ENCODE measurements at places on chromosomes 1 and 21.
A peak's percentile ranks its signal among the peaks of the same experiment; 100 is the strongest.

DNA sequence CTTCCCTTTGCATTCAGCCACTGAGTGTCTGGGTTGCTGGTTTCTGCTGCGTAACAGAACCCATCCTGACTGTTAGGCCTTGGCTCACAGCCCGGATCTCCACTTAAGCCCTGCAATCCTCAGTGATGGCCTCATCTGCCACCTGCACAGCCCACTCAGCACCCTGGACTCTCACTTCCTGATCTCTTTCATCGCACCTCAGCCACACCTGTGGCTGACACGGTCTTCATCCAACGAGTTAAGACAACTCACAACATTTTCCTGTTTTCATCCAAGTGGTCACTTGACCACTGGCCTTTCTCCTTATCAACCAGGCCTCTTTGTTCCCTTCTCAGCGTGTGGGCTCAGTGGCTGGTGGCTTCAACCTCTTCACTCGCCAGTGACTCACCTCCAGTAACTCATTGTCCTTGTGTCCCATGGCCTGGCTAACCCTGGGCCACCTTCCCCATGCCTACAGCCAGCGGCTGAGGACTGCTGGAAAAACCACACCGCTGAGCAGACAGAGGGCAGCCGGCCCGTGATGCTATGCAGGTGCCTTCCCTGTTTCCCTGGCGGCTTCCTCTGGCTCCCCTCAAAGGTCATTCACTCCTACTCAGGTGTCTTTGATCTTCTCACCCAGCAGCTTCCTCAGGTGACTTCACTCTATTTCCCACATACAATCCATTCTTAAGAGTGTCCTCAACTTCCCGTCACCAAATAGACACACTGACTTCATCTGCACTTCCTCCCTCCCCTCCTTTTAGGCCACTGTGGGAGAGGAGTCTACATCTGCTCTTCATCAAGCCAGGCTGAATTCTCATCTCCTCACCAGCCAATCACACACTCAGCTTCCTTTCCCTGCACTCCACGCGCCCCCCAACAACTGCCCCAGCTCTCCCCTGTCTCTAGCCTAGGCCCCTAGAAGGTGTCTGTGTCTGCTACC lies 19.9 kb upstream of the EDN2 start:
- peak; percentile 85 for DNase-seq

DNA sequence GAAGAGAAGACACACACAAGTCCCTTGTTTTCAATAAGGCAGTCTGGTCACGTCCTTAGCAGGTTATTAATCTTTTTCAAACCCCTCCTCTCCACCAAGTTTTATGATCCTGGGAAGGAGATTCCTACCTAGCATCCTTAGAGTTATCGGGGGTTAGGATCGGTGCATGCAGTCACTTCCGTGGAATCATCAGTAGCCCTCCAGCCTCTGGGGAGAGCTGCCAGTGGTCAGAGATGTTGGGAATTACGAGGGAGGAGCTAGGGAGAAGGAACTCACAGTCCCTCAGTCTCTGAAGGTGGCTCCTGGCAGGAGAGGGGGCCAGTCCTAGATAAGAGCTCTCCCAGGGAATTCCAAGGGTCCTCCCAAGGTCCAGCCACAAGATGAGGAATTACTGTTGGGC lies 57.7 kb upstream of the ATP5PO start:
- DNase-seq, result no peak

DNA sequence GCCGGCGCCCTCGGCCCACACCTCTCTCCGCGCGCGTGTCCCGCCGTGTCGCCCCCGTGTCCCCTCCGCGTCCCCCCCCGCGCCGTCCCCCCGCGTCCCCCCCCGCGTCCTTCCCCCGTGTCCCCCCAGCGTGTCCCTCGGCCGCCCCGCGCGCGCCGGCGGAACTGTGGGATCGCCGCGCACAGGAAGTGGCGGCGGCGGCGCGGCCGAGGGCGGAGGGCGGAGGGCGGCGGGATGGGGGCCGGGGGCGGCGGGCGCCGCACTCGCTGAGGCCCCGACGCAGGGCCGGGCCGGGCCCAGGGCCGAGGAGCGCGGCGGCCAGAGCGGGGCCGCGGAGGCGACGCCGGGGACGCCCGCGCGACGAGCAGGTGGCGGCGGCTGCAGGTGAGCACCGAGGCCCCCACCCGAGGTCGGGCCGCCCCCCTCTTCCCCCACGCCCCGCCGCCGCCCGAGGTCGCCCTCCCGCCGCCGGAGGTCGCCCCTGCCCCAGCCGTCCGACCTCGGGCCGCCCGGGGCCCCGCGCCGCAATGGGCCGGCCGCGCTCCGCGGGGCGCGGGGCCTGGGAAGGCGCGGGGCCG lies at the start of gene AGPAT3:
Gene AGPAT3, plus strand, starts transcription at position 262 of the 578 bp plus-strand sequence. CDS start 94,459 bp downstream, outside the sequence.
- no peak for DNase-seq

DNA sequence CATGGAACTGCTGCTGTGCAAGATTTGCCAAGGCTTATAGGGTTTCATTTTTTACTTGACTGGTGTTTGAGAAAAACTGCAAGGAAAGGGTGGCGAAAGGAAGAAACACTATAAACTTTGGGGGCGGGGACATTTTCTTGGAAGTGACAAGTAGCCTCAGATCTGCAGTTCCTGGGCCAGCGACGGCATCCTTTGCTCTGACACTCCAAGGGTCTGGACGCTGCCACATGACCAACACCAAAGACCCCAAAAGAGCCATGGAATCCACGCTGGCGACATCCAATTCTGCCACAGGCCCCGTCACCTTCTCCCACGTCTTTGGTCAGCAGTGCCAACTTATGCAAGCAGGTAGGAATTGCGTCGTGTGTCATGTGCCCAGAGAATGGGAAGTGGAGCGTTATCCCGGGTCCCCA lies 193.4 kb downstream of the PRDM2 start:
- no peak for DNase-seq

DNA sequence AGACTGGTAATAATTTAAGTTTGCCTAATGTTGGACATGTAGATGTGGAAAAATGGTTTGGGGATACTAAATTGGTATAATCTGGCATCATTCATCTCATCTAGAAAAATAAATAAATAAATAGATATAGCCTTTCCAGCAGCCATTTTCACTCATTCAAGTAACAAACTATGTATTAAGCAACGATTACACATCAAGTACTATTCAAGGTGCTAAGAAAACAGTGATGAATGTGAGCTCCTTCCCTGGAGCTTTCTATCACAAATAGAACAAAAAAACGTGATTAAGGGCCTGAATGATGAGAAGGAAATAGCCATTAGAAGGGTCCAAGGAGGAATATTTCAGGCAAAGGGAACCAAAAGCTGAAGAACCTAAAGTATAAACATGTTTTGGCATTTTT lies 37.1 kb downstream of the STIL start:
- no peak for DNase-seq

DNA sequence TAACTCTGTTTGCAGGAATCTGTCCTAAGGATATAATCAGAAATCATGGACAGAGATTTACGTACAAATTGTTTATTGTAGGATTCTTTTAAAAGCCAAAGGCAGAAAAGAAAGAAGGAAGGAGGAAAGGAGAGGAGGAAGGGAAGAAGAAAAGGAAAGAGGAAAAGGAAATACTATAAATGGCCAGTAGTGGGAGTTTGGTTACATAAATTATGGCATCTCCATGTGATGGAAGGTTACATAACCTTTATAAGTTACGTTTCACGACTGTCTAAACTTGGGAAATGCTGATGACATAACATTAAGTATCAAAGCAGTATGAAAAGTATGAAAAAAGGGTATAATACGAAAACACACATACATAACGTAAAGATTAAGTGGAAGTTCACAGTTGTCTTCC lies 39.0 kb downstream of the SMYD2 start:
- DNase-seq, result no peak

GRCh38 chr1:6367381-6368012 lies 26.1 kb downstream of the ACOT7 start:
- peak; percentile 49 for DNase-seq

DNA sequence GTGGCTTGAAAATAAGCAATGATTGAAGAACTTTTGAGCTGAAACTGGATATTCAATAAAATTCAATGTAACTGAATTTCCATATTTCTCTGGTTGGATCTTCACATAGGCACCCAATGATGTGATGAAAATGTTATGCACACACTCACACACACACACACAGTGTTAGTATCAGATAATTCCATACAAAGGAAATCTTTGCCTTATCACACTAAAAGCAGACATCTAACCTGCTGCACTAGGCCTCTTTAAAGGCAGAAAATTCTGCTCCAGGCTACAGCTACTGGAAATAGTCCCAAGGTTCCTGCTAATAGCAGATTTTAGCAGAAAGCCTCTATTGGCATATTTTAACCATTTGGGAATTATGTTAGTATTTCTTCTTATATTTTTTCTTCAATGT lies 309.6 kb downstream of the COL11A1 start:
- DNase-seq, result no peak

DNA sequence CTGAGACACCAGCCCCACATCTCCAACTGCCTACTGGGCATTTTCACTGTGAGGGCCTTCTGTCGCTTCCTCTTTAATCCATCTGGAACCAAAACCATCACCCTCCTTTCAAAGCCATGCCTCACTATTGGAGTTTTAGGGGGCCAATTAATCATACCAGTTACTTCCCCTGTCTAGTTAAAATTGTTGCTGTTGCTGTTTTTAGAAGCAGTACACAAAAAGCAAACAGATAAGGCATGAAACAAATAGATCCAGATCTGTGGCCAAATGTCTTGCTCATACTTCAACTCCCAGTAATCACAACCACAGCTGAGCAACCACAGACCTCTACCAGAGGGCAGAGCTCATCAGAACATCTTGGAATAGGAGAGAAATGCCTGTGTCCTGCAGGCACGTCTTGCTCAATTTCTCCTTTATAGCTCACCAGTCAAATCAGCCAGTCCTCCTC lies 133.8 kb upstream of the C1orf105 start:
- peak; percentile 97 for DNase-seq

GRCh38 chr1:237394281-237394680 lies 352.3 kb downstream of the RYR2 start:
- DNase-seq, result no peak

GRCh38 chr21:36610201-36610600 lies 88.7 kb upstream of the SIM2 start:
- DNase-seq, result no peak

- no peak for DNase-seq
Measured at GRCh38 chr1:171128463-171128862, 37.8 kb downstream of the FMO3 start.

DNA sequence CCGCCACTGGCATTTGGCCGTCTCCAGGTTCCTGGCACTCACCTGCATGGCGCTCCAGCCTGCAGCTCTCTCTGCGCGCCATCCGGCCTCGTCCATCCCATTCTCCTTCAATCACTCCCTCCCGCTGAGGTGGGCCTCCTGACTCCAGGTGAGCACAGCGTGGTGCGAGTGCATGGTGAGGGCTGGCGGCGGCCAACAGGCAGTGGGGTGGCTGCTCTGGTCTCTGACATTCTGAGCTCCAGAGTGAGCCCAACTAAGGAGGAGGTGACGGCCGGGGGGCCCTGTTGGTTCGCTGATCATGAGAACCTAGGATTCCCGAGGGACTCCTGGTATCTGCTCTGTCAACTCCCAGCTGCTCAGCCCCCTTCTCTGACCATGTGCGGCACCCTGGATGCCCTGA lies 130.4 kb downstream of the AJAP1 start:
- no peak for DNase-seq

DNA sequence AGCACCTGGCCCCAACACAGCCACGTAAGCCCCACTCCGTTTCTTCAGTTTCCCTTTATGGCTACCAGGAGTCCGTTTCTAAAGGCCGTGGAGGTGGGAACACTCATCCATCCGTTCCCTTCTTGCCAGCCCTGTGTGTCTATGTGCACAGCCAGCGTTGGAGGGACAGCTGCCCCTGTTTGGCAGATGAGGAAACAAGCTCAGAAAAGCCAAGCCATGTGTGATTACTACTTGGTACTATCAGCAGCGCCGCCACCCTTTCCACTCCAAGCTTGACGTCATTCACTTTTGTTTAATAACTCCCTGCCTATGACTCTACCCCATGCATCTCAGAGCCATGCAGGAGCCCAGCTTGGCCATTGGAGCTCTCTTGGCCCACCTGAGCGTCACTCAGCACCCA lies 3.5 kb downstream of the LRP8 start:
- no peak for DNase-seq

DNA sequence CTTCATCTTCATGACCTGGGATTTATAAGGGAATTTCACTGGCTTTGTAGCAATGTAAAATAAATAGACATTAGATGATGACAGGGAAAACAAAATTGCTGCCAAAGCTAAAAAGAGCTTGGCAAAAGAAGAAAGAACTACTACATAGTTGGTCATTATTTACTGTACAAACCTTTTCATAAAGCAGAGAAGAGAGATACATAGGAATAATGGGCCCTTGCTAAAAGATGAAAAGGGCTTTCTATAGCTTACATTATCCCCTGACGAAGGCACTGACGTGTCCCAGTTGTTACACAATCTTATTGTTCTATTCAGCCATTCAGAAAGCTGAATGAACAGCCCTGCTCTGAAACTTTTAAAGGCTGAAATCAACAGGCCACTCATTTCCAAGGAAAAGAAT lies 57.1 kb downstream of the ZC3H11B start:
- no peak for DNase-seq

GRCh38 chr21:26969971-26970725 lies 3.3 kb upstream of the ADAMTS5 start:
- DNase-seq, result no peak

- no peak for DNase-seq
Measured at GRCh38 chr1:200969726-200970561, 53.6 kb downstream of the KIF21B start.

- DNase-seq, result peak; percentile 51
Measured at GRCh38 chr1:113874012-113874879, 2.7 kb upstream of the PTPN22 start.

Measured in A172 (cell line).